DMS79 (cell line): ENCODE measurements at places on chromosomes 2 and 18.

DNA sequence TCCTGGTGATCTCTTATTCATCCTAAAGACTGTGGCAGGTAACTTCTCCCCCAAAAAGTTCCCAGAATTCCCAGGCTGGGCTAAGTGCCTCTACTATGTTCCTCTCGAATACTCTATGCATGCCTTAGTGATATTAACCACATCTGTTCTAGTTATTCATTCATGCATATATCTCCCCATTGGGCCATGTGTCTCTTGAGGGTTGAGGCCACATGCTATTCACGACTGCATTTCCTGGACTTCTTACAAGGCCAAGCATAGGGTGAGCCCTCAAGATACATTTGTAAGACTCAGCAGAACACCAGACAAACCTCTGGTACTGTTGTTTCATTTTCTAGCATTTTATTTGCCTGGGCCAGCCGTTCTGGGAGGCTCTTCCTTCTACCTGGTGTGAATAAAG lies 117.0 kb downstream of the EN1 start:
- DNase-seq: no peak

GRCh38 chr2:100879296-100879695 lies 59.4 kb downstream of the NPAS2 start:
- DNase-seq: no peak

GRCh38 chr18:76476665-76477561 lies 18.1 kb downstream of the ZNF516 start:
- no peak for DNase-seq

DNA sequence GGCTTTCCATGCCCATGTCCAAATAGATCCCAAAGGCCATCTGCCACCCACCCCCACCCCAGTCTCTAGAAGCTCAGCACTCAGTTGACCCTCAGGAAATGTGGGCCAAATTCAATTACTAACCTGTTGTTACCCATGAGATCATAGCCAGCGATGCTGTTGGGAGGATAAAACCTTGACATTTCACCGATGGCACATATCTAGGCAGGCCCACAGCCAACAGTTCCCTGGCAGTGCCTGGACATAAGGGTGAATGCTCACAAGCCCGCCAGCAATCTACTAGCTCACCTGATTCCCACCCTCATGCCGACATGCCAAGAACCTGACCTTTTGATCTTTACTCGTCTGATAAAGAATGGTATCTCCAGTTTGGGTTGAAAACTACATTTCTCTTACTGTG lies 11.8 kb upstream of the ACOXL start:
- no peak for DNase-seq

DNA sequence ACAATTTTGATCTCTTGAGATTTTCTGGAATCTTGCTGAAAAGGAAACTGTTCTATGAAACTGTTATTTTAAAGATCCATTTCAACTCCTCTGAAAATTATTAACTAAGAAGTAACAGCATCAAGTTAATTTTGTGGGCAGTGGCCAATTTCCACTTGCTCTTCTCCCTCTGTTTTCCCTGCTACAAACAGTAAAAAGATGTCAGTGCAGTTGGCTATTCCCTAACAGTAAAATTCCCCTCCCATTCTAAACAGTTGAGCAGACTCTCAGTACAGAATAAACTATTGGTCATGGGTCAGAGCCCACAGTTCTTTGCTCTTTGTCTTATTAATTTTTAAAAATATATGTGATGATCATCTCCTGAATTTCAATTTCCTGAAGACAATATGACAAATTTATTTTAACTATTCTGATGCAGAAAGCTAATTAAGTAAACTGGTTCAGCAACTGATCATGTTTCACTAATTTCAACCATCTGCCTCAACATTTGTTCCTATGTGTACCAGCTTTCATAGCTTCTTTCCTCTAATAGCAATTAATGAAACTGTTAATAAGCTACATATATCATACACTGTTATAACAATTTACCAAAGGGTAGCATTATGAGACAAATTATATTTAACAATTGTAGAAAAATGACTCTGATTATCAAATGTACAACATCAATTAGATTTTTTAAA lies 41.1 kb upstream of the GALNT5 start:
- no peak for DNase-seq

DNA sequence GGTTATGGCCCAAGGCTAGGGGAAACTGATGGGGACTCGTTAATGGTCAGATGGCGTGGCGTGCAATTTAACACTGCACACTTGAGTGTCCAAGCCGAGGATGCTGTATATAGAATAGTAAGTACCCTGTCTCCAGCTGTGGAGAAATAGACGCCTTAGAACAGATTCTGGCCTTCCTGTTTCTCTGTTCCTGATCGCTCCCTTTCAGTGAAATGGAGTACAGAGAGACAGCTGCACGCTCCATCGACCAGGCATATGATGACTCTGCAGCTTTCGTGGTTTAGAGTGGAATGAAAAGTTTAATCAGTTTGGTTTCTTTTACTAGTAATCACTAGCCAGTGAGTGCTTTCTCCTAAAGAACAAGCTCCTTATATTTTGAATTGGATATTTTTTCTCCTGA lies 213.4 kb downstream of the NEDD4L start:
- peak; percentile 37 for DNase-seq

- DNase-seq: no peak
These were observed 1331.8 kb upstream of the ZEB2 start for GRCh38 chr2:145851730-145852129.

DNA sequence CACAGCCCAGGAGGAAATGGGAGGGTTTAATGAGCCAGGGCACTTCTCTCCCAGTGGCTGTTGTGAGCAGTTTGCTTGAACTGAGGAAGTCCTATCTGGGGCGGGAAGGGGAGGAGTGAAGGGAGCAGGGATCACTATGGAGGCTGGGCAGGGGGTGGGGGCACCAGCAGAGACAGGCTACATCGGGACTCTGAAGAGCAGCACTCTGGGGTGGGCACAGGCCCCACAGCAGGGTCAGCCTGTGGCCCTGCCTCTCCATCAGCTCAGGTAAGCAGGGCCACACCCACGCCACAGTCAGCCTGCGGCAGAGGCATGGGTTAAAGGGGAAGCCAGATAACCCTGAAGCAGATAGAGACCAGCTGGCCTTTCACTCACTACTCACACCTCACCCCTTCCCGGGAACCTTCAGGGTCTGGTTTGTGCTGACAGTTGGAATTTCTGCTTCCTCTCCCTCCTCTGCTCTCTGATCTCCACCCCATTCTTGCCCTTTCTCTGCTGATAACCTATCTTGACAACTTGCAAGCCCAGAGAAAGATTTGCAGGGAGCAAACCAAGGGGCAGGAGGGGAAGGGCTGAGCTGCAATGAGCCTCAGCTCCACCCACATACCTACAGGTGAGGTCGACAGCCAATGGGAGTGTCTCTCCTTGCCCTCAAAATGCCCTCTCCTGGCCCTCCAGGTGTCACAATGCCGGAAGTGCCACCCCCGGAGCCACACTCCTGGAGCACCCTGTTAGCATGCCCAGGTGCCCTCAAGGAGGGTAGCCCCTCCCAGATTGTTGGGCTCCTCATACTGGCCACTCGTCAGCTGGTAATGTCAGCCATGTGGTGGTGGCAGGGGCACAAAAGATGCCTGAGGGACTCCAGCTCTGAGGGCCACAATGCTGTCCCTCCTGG lies 3.7 kb downstream of the SIGLEC15 start:
- no peak for DNase-seq

DNA sequence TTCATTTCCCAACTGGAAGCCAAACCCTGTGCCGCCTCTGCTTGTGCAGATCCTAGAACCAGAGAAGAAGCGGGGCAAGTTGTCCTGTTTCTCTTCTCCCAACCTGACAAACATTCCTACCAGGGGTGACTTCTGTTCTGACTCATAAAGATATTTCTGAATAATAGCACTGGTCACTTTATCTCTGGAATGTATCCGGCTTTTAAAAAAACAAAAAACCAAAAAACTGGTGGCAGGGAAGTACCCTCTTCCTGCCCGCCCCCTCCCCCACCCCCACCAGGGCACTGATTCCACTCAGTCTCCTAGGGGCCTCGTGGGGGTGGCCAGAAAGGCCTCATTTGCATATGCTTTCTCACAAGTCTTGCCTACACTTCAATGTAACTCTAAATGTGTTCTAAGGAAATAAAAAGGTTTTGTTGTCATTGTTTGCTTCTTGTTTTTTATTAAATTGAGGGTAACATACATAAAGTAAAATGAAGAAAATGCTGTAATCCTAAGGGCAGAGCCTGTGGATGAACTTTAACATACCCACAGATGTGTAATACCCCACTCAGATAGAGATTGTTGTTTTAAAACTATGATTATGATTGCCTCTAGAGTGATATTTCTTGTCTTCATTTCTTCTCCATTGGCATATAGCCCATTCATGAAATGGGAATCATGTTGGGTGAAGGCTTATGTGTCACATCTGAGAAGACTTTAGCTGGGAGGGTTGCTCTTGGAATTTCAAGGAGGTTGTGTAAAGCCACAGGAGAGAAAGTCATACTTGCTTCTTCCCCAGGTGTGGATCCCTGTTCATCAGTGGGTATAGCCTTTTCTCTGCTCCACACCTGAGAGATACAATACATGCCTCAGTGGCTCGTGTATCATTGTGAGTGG lies 5.3 kb upstream of the FOSL2 start:
- DNase-seq: no peak

DNA sequence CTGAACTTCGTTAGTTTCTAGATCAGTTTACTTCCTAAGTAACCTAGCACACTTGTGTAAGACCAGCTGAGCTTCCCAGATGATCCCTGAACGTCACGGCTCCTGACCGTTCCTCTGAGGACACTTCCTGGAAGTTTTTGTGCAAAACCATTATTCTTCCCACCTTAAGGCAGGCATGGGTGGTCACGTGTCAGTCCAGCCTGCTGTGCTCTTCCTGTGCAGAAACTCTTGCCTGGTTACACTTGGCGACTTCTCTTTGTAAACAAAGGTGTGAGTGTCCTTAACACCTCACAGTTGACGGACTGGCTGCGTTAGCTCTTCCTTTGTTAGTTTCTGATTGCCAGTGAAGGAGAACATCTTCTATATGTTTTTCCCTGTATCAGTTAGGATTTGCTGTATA lies 118.3 kb downstream of the SH3RF3 start:
- DNase-seq: no peak

GRCh38 chr2:121052023-121052422 lies 233.0 kb downstream of the TFCP2L1 start:
- DNase-seq: no peak

- DNase-seq: no peak
These were observed 22.1 kb upstream of the LONRF2 start for GRCh38 chr2:100344433-100344832.

DNA sequence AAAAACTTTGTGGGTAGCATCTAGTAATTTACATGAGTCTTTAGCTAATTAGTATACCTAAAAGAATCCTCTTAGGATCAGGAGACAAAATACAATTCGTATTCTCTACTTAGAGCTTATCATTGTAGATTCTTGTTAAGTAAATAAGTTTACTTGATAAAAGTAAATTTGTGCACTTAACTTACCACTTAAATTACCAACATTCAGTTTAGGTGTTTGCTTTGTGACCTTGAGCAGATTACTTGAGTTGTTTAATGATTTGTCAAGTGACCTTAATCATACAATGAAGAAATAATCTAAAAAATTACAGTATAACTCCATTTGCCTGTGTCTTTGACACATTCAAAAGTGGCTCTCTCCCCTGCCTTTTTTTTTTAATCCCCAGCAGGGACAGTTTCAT lies 67.2 kb upstream of the UBXN4 start:
- DNase-seq: no peak

DNA sequence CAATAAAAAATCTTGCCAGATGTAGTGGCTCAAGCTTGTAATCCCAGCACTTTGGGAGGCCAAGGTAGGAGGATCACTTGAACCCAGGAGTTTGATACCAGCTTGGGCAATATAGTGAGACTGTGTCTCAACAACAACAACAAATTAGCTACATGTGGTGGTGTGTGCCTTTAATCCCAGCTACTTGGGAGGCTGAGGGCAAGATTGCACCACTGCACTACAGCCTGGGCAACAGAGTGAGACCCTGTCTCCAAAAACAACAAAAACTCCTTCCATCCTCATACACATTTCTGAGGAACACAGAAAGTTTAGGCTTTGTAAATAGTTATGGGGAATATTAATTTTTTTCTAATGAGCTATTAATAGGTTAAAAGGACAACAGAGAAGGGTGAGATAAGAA lies 17.0 kb downstream of the PDE6D start:
- no peak for DNase-seq

- DNase-seq: no peak
These were observed 1228.1 kb upstream of the GYPC start for GRCh38 chr2:125427721-125428315.

DNA sequence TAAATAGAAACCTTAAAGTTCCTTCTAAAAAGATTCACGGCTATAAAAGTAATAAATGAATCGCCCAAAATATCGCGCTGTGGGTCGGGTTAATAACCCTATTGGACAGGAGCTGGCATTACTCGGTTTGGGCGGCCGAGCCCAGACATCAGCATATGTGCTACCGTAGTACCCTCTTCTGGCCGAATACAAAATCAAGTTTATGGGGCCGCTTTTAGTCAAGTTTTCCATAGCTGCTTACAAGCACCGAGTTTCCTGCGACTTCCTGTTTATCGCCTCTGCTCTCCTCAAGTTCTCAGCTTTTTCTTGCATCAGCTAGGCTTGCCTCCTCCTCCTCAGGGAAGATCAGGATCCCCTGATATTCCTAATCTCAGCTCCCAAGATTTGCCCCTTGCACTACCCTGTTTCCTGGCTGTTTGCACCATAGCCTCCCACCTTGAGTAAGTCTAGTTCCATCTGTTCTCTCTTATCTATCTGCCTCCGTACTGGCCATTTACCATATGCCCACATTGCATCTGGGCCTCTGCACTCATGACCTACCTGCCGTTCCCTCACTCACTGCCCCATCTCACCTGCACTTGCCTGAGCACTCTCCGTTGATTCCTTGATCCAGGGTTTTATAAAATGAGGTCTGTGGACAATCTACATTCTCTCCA lies 56.1 kb downstream of the SLC35F5 start:
- no peak for DNase-seq

- DNase-seq: no peak
These were observed 568.1 kb upstream of the LINC00305 start for GRCh38 chr18:64717026-64717425.

DNA sequence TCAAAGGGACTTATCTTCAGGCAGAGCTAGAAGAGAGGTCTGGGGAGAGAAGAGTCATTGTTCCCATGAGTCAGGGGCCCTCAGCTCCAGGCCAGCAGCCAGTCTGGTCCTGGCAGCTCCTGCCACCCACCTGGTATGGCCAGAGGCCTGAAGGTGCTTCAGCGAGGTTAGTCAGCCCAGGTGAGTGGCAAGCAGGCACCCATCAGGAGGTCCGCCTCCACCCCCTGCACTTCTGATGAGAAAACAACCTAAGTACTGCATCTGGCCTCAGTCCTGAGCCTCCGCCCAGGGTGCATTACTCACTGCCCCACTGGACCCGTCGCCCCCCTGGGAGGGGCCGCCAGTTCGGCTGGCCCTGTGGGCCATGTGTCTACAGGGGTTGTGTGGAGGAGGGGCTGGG lies 130.2 kb downstream of the INHBB start:
- DNase-seq: no peak

- peak; percentile 11 for DNase-seq
These were observed 271.3 kb downstream of the KCNS3 start for GRCh38 chr2:18149660-18150246.

DNA sequence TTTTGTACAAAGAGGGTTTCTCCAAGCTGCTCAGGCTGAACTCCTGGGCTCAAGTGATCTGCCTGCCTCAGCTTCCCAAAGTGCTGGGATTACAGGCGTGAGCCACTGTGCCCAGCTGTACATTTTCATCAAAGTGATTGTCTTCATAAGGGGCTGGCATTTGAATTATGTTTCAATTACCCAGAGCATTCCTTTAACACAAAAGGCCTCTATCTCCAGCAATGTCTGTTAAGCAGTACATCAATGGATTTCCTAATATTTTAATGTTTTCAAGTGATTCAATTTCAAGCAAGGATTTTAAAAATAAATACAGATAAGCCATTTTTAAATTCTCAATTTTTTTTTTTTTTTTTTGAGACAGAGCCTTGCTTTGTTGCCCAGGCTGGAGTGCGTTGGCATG lies 50.9 kb upstream of the AP1S3 start:
- no peak for DNase-seq
